ENCODE measurements at places on chromosomes 5 and 9. TPM values are rescaled to one million over a fixed set of nuclear protein-coding genes. Genes with fewer than 3 reads are reported as not detected.

Gene PTGES
- total RNA-seq = 1.7 TPM

Gene TRIP13
- 1.6 TPM for total RNA-seq

DNA sequence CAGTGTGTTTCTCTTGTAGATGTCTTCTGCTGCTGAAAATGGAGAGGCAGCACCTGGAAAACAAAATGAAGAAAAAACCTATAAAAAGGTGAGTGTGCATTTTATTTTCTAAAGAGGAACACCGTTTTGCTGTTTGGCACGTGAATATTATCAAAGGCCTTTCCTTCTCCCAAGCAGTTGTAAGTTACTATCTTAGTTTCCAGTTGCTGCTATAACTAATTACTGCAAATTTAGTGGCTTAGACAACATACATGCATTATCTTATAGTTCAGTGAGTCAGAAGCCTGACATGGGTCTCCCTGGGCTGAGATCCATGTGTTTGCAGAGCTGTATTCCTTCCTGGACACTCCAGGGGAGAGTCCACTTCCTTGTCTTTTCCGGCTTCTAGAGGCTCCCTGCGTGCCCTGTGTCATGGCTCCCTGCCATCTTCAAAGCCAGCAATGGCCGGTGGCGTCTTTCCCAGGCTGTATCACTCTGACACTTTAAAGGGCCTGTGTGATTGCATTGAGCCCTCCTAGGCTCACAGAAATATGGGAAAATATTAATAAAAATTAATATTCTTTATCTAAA lies 117.6 kb downstream of the PIP5K1B start:
- DNase-seq = no peak

Gene PCDHB9
- total RNA-seq = 9.6 TPM

GRCh38 chr9:76438841-76439588 lies 20.0 kb upstream of the GCNT1 start:
- no peak for DNase-seq

GRCh38 chr5:76372323-76373054 lies 30.6 kb upstream of the IQGAP2 start:
- no peak for DNase-seq

DNA sequence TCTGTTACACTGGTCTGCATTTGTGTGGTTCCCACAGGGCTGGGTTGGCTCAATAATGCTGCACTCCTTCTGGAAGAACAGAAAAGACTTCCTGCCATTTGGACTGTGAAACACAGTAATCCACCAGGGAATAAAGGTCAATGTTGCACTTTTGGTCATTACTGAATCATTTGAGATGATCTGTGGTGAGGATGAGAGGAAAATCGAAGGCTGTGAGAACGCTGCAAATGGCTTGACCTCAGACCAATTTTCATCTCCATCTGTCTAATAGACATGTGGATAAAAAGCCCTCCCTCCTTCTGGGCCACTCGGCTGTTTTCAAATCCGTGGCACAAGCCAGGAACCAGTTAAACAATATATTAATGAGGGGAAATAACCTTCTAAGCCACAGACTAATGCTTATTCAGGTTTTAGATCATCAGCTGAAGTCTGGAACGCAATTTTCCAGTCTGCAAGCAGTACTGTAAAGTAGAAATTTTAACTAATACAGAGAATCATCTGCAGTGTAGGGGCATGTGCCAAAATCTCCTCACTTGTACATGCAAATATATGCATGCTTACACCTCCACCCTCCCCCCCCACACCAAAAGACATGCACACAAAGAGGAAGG lies 20.2 kb downstream of the TLE1 start:
- no peak for DNase-seq

GRCh38 chr5:158882660-158883059 lies 217.1 kb downstream of the EBF1 start:
- no peak for DNase-seq

DNA sequence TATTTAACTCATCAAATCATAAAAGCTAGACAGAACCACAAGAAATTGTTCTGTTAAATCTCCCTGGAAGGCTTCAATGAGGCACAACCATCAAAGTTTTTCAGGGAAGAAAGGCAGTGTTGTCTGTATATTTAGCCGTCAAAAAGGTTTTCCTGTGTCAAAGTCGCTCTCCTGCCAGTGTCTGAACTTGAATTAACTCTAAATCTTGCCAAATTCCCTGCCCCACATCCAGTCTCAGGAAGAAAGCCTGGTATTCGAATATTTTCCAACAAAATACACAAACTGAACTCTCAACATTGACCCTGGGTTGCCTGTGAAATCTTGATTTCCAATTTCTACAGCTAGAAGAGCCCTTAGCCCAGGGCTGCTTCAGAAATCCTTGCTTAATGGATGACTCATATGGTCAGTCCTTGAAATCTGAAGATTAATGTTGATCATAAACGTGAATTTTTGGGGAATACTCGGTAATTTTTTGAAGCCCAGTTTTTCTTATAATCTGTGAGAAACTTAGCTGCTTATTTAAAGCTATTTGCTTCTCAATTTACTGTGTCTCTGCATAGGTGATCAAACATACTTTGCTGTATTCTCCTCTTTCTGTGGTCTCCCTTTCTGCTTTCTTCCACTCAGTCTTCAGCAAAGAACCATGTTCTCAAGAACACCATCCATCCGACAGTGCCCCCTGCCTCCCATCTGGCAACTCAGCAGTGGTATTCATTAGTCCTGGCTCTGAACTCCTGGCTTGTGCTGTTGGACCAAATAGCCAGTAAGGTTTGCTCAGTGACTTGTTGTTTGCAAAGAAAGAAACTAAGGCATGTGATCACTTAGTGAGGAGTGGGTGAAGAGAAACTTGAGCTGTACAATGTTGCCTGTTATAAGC lies 58.9 kb downstream of the NREP start:
- no peak for DNase-seq

DNA sequence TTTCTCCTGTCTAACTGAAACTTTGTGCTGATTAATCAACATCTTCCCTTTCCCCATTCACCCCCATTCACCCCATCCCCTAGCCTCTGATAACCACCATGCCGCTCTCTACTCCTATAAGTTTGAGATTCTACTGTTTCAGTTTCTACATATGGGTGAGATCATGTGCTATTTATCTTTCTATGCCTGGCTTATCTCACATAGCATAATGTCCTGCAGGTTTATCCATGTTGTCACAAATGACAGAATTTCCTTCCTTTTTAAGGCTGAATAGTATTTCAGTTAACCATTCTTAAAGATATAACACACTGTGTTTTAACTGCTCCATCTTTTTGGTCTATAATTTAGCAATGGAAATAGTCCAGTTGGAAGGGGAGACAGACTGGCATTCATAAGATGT lies 205.1 kb downstream of the SNCAIP start:
- no peak for DNase-seq

GRCh38 chr5:17302106-17302505 lies 84.7 kb downstream of the BASP1 start:
- no peak for DNase-seq

DNA sequence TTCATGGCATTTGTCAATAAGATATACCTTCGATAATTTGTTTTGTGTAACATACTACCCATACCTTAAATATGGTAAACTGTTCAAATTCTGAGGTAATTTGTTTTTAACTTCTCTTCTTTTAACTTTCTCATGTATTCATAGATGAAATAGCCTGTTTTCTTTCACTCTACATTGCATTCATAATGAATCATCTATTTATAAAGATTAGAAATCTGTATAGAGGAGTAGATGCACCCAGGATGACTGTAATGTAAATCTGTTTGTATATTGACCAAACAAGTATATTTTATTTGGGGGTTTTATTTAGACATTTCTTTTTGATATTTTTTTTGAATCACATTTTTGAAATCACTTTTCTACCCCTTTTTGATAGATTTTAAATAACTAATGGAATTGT lies 144.6 kb downstream of the CD180 start:
- no peak for DNase-seq

Gene PAEP
- not detected for total RNA-seq
